ENCODE measurements at places on chromosomes 3 and 15.

- peak; percentile 60 for DNase-seq
Measured at GRCh38 chr3:47009225-47010110, 30.0 kb downstream of the NBEAL2 start.

DNA sequence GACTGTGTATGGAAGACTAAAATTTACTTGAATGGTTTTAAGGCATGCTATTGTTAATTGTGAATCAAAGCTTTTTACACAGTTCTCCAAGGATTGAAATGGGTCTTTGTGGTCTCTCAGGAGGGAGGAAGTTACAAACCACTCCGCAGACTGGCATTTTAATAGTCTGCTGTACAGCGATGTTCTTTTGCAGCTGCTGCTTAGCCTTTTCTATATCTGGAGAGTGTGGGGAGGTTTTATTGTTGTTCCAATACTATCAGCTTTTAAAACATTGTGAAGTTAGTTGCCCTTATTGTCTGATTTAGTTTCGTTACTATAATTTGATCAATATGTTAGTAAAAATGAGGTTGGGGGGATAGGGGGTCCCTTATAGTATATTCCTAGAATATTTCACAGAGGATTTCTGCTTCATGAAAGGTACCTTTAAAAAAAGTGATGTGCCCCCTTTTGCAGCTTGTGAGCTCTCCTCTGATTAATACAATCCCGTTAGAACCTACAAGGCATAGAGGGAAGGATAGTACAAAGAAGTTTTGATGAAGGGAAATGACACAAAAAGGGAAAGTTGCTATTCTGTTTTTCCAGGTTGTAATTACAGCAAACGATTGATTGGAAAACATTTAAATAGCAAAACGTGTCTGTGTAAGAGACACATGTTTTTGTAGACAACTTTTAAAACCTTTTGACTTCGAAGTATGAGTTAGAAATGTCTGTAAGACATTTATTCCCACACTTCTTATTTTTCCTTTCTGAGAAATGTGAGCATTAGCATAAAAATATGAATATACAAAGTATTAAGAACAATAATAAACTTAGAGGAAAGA, 158.3 kb upstream of the CGNL1 start:
- no peak for DNase-seq

DNA sequence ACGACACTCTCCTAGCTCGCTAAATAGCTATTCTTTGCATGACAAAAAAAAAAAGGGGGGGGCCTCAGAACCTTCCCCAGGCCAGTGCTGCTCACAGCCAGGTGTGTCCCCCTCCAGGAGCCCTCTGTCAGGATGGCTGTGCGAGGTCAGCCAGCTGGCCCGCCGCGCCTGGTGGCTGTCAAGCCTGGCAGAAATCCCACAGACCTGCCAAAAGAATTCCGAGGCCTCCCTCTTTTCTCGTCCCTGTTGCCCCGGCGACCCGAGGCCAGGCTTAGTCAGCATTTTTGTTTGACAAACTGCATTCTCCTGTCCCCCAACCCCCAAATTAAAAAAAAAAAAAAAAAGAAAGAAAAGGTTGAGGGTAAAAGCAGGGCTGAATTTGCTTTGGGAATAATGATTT, 61.9 kb downstream of the TM4SF4 start:
- no peak for DNase-seq

GRCh38 chr3:127728417-127729015, 55.8 kb downstream of the ABTB1 start:
- no peak for DNase-seq

DNA sequence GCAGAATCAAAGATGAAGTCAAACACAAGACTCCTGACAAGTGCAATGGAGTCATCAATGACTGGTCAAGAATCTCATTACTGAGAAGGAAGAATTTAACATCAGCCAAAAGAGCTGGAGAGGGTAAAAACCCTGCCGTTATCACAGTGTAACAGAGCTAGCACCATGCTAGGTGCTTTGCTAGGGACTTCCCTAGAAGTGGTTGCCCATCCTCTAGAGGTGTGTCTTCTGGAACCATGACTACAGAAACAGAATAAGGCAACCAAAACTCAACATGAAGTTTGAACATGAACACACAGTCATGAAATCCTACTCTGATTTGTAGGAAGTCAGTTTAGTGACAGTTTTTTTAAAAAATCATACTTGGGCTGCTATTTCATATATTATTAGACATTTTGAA, 9.5 kb downstream of the ACAD11 start:
- no peak for DNase-seq

- DNase-seq, result no peak
Measured at GRCh38 chr3:9951962-9952805, at the start of gene PRRT3. TSS of gene PRRT3 (minus strand) at chr3:9952408. CDS start at chr3:9950115, 2,293 bp downstream.

DNA sequence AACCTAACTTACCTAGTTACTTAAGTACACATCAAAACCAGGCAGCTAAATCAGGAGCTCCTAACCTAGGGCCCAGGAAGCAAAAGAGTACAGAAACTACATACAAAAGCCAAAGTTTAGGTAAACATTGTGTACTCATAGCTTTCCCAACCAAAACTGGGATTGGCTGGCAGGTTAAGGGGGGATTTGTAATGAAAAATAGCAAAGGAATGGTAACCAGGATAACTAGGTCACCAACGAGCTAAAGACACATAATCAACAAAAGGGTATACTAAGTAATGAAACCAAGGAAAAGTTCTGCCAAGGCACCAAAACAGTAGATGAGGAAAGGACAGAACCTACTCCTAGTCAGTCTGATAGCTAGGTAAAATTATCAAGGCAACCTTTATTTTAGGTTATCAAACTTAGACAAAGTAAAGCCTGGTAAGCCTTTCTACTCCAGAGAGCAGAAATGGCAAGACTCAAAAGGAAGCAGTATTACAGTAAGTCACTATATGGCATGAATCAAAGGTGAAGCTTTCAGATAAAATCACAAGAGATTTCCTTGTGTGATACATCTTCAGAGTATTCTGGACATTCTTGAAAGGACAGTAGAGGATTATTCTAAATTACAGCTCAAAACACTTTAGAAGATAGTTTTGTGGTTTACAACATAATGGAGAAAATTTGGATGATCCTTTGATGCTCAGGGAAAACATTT, 10.2 kb downstream of the TRA2B start:
- no peak for DNase-seq

DNA sequence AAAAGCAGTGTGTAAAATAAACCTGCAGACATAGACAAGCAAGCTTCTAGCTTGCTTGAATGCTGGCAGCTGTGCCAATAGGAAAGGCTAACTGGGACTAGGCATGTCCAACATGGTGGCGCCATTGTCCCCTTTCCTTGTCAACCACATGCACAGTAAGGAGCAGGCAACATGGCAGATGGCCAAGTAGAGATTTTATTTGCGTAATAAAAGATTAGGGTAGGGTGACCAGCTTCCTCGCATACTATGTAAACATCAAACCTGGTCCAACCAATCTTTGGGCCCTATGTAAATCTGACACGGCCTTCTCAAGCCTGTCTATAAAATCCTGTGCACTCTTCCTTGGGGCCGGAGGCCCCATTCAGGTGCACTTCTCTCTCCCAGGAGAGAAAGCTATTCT, 575.4 kb upstream of the GOLIM4 start:
- DNase-seq, result no peak

DNA sequence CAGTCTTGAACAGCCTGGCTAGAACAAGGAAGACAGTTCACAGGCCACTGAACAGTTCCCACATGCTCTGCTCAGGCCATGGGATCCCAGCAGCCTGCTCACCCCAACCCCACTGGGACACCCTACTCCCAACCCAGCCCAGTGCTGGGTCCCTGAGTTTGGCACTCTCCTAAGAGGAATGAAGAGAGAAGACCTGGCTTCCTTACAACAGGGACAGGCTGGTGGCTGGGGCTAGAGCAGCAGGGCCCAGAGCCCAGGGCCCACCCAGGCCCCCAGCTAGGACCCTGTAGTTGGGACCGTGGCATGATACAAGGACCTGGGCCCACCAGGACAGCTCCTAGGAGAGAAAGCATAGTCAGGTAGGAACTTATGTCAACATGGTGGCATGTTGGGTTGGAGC, 43.4 kb downstream of the SEMA3G start:
- no peak for DNase-seq

GRCh38 chr15:76963596-76963995, 31.3 kb upstream of the PSTPIP1 start:
- DNase-seq, result no peak

DNA sequence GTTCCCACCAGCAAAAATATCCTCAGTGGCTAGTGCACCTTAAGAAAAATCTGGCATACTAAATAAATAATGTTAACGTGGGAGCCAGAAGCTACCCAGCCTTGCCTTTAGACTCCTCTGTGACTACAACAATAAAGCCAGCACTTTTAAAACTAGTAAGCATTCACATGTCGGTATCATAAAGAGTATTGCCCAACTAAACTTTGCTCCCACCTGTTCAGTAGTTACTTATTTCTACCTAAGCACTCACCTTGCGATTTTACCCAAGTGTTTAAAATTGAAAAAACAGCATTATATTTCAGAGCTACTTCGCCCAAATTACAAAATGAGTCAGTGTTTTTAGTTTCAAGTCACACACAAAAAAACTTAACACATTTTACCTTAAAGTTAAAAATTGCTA, 12.8 kb downstream of the ALDH1L1 start:
- no peak for DNase-seq

DNA sequence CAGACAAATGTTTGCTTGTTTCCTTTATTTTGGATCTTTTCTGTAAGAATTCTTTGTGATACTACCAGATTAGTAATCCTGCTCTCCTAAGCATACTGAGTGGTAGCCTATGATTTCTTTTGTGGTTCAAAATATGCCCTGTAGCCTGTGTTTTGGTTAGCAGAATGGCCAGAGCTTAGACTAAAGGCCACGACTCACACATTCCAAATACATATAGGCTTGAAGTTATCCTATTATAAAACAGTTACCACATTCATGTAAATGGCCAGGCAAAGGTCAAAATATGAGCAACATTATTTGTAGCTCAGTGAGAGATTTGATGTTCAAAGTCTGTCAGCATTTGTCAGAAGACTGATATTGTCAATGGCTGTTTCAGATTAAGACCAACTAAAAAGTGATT, 84.5 kb downstream of the MITF start:
- no peak for DNase-seq

DNA sequence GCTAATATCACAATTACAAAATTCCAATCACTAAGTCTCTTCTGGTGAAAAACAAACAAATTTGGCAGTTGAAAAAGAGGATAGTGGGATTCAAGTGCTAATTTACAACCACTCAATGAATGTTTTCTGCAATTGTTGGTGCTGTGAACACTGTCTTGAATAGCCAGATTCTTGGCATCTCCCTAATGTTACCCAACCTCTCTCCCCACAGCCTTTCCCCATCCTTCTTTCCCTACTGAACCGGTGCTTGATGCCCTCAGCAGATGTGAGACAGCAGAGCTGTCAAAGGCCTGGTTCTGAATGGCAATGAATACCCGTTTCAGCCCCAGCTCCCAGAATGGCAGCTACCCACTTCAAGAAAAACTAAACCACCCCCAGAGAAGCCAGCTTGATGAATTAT, 22.5 kb upstream of the BHLHE40 start:
- DNase-seq, result no peak

- no peak for DNase-seq
Measured at GRCh38 chr3:120052225-120052624, 42.0 kb downstream of the GSK3B start.

DNA sequence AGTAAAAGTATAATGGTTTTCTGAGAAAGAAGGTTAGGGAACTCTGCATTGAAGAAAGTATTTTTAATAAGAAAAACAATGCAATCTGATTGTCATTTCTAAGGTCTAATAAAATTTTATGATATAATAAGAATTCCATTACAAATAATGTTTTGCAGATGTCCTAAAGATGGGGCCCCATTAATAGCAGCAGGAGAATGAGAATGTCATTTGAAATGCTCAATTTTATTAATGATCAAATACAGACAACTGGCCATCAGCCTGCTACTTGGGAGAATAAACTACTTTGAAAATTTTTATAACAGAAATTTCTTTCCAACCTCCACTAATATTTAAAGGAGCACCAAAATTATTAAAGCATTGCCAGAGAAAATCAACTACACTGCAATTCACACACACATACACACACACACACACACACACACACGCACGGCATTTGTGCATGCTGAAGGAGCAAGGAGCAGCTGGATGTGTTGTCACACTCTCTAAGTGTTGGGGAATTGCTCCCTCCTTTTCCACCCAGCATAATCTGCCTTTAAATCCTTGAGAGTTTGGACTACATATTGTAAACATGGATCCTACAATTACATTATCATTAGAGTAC, 109.5 kb downstream of the THRB start:
- DNase-seq, result no peak

DNA sequence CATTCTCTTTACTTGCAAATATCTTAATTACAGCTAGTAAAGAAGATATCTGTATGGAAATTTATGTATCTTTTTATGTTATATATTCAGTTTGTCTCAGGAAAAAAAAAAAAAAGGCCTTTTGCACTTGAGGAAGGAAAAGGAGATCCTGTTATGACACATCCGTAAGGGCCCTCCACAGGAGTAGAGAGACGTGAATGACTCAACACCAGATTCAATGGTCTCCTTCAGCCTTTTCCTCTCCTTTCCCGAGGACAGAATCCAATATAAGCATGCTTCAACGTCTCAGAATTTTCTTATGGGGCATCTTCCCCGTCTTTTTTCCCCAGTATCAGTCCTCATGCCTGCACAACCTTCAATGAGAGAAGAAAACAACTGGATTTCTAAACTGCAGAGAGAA, 340.3 kb downstream of the NTRK3 start:
- no peak for DNase-seq

DNA sequence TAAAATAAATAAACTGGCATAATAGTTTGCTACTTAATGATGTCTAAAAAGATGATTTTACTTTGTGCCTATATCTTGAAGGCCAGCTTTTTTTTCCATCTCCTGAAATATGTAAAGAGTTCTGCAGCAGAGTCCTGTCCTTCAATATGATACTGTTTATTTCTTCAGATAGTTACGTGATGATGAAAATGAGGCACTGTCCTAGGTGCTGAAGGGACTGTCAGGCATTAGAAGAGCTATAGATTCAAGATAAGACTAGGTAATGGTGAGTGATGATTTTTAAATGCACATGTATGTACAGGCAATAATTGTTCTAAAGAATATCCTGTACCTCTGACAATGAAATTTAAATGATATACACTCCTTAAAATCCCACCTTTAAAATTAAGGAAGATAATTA, 326.9 kb upstream of the DNAJC19 start:
- DNase-seq, result no peak

DNA sequence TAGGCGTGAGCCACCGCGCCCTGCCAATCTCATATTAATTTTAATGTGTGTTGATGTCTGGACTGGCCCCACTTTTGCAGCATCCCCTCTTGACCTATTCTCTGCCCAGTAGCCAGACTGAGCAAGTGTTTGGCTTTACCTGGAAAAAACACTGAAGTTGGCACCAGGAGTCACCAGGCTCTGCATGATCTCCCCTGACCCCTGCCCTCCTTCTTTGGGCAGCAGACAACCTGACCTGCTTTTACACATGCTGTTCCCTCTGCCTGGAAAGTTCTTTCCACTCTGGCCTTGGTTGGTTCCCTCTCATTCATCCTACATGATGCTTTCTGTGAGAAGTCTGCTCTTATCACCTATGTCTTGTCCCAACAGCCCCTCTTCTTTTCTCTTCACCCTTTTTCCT, 67.9 kb upstream of the SLC2A2 start:
- no peak for DNase-seq

- no peak for DNase-seq
Measured at GRCh38 chr3:52860424-52860768, 25.6 kb upstream of the MUSTN1 start.

GRCh38 chr15:100141311-100142001, 200.3 kb downstream of the ADAMTS17 start:
- no peak for DNase-seq

Measured in stimulated activated CD8-positive, alpha-beta memory T cell treated with anti-CD3 and anti-CD28 coated beads, Interleukin-4, amount 100 ng/mL, for 1 hour (primary cell).